ENCODE measurements at places on chromosomes 1 and 21.

GRCh38 chr1:163161841-163162240, 40.9 kb downstream of the RGS5 start:
- DNase-seq: no peak

DNA sequence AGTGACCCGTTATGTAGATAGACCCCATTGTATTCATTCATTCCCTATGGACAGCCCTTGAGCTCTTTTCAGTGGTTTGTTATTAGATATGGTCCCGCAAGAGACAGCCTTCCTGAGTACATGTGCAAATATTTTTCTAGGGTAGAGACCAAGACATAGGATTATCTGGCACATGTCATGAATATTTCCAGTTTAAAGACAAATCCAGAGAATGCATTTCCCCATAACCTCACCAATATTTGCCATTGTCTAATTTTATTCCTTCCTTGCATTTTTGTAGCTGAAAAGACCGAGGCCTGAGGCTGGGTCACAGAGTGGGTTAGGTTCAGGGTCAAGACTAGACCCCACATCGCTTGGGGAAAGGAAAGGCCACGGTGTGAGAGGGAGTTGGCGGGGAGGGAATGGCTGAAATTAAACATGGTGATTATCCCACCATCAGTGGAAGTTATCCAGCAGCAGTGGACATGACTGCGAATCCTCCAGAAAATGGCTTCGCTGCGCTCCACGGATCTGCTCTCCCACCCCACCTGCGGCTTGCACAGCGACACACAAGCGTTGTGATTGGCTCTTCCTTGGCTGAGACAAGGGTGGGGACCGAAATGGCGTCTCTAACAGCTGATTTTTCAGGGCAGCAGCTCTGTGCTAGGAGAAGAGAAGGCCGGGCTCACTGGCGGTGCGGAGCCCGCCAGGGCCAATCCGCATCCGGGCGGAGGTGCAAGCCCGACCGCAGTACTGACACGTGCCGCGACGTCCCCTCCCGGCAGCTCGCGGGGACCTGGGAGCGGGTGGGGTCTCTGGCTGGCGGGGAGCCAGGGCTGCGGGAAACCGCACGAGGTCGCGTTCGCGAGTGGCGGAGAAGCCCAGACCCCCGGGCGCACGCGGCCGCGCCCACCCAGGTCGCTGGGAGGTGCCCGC, 16.1 kb upstream of the STMN1 start:
- no peak for DNase-seq

DNA sequence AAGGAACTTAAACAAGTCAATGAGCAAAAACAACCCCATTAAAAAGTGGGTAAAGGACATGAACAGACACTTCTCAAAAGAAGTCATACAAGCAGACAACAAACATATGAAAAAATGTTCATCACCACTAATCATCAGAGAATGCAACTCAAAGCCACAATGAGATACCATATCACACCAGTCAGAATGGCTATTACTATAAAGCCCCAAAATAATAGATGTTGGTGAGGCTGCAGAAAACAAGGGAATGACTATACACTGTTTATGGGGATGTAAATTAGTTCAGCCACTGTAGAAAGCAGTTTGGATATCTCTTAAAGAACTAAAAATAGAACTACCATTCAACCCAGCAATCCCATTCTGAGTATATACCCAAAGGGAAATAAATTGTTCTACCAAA, 51.2 kb downstream of the MRPL39 start:
- no peak for DNase-seq

GRCh38 chr1:53467391-53467790, 8.2 kb downstream of the DMRTB1 start:
- DNase-seq: no peak

- peak; percentile 79 for DNase-seq
Measured at GRCh38 chr1:155173478-155174323, at the start of gene TRIM46. TRIM46 (plus strand) TSS chr1:155173849; CDS start chr1:155173967, 118 bp downstream.

DNA sequence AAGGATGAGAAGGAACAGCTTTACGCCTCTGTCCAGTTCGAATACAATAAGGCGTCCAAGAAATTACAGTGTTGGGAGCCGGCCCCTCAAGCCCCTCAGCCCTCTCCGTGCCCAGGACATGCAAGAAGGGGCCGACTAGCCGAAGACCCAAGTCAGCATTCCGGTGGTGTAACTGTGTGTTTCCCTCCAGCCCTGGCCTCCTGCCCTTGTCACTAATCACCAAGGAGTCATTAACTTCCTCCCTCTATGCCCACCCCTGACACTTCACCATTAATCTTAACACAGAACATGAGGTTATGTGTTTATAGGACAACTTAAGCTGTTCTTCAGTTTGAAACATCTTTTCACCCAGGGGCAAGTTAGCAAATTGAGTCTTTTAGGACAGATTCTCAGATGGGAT, 16.4 kb upstream of the C4BPB start:
- no peak for DNase-seq

DNA sequence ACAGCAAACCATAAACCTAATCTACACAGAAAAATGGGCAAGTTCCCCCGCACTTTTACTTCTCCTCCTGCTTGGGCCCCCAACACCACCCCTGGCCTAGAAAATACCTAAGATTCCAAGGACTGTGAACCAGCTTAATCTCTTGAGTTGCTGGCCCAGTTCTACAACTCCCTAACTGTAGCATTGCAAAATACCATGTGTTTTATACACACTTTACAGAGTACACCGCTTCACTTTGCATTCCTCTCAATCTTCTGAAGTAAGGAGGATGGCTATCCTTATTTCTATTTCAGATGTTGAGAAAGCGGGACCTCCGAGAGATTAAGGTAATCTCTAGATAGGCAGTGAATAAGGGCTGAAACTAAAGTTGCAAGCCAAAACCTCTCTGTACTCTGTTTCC, 408.3 kb upstream of the NR5A2 start:
- DNase-seq: no peak

DNA sequence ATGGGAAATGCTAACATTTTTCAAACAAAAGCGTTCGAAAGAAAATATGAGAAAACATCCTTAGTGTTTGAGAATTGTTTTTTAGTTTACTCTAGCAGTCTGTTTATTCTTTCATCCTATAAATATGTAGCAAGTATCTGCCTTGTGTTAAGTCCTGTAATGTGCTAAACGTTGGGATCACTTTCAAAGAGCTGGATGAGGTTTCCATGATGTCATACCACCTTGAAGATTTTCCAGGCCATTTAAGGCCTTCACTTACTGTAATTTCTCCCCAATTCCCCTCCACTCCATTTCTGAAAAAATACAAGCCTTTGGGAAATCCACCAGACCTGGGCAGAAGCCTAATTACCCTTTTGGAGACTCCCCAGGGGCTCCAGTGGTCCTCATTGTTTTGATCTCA, 24.2 kb upstream of the CTBS start:
- DNase-seq: no peak

DNA sequence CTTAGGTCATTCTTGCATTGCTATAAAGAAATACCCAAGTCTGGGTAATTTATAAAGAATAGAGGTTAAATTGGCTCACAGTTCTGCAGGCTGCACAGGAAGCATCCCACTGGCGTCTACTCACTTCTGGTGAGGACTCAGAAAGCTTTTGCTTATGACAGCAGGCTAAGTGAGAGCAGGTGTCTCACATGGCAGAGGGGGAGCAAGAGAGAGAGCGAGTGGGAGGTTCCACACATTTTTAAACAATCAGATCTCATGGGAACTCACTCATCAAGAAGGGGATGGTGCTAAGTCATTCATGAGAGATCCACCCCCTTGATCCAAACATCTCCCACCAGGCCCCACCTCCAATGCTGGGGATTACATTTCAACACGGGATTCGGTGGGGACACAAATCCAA, 13.6 kb upstream of the RGS4 start:
- DNase-seq: no peak

GRCh38 chr1:208044589-208045462, 133.9 kb upstream of the CD34 start:
- peak; percentile 66 for DNase-seq

DNA sequence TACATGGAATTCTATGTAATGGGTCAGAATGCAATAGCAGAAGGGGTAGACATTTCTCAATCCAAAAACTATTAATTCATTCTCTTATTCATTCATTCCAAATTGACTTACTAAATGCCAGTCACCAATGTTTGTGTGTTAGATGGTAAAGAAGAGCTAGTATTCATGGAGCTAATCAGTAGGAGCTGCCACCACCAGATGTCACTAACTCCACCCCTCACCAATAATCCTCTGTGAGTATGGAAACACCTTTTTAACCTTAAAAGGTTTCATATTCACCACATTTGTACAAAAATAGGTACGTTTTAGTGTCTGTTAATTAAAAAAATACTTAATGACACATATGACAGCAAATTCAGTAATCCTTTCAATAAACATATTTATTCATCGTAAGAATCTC, 131.8 kb upstream of the PKN2 start:
- no peak for DNase-seq

DNA sequence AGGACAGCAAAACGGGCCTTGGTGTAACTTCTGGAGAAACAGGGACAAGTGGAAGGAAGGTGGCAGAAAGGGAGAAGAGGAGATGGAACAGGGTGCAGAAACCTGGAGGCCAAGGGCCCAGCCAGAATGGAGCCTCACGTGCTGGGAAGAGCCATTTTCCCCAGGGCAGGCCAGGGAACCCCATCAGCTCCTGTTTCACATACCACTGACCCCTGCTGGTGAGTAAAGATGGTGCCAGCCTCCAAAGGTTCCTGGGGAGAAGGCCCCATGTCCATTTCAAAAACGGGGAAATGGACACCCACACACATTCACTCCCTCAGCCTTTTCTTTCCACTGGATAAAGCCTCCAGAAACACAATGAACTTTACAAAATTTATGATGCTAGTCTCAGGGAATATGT, 57.6 kb upstream of the JUN start:
- DNase-seq: no peak

DNA sequence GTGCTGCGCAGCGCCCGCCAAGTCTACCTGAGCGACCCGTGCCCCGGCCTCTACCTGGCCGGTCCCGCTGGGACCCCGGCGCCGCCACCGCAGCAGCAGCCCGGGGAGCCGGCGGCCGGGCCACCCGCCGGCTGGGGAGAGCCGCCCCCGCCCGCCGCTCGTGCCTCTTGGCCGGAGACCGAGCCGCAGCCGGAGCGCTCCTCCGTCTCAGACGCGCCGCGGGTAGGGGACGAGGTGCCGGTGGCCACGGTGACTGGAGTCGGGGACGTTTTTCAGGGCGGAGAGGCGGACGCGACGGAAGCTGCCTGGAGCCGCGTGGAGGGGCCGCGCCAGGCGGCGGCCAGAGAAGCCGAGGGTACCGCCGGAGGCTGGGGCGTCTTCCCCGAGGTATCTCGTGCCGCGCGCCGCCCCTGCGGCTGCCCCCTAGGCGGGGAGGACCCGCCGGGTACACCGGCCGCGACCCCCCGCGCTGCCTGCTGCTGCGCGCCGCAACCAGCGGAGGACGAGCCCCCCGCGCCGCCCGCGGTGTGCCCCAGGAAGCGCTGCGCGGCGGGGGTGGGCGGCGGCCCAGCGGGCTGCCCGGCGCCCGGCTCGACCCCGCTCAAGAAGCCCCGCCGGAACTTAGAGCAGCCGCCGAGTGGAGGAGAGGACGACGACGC, 646 bp downstream of the IER5 start:
- DNase-seq: peak; percentile 67

DNA sequence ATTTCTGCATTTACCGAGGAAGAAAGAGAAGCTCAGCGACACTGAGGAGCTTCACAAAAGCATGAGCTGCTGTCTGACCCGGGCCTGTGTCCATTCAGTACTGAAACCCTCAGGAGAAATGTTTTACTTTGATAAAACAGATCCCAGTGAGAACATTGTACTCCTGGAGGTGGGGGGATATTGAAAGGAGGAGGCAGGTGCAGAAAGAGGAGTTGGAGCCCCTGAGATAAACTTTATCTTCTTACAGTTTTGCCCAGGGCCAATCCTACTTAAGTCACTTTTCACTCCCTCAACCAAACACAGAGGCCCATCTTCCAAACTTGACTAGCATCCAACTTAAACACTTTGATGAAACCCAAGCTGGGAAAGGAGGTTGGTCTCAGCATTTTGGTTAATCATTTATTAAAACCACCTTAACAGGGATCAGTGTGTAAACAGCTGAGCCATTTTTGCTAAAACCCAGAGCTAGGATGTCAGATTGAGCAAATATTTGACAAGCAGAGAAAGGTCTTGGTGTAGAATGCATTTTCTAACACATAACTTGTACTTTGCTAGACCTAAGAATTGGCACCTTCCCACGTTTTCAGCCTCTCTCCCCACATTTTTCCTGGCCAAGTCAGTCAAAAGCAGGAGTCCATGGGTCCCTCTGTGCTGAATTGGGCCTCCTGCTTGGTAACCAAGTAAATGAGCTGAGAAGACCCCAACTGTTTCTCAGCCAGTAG, 32.5 kb upstream of the SARS1 start:
- DNase-seq: no peak

GRCh38 chr1:1969953-1970716, 33.5 kb downstream of the CFAP74 start:
- no peak for DNase-seq

Data from aorta (tissue), 5 donors.